Activated T-cell treated with anti-CD3 and anti-CD28 coated beads, Interleukin-2, amount 50 U/mL, for 24 hours (primary cell): ENCODE measurements at places on chromosomes 2 and 18.

GRCh38 chr2:208489687-208490086, 83.1 kb downstream of the PTH2R start:
- no peaks in the 10 kb centered on the region for H3K36me3 ChIP-seq
- no peaks in the 10 kb centered on the region for H3K27me3 ChIP-seq
- H3K4me1 ChIP-seq: no peaks in the 10 kb centered on the region
- DNase-seq: no peak
- no peak overlapping the region for H3K27ac ChIP-seq
- H3K4me3 ChIP-seq: no peak overlapping the region

GRCh38 chr18:44943311-44943881, 262.7 kb downstream of the SETBP1 start:
- DNase-seq: no peak
- no peaks in the 10 kb centered on the region for H3K4me1 ChIP-seq
- no peak overlapping the region for H3K27ac ChIP-seq
- no peak overlapping the region for H3K4me3 ChIP-seq
- peaks cover 3% of the 10 kb centered on the region for H3K27me3 ChIP-seq

DNA sequence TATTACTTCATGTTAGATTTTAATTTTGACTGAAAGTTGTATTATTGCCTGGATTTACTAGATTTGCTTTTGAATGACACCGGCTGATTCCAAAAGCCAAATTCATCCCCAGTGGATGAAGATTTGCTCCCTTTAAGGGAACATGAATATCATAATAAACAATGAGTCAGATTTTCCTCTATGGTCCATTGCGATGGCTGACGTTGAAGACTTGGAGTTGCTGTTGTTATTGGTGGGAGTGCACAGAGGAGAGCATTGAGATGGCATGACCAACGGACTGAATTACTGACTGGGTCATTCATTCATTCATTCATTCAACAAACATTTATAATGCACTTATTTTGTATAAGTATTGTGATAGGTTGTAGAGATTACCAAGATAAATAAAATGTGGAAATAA, 33.4 kb upstream of the LYPD1 start:
- no peak overlapping the region for H3K4me3 ChIP-seq
- H3K27ac ChIP-seq: no peak overlapping the region
- no peaks in the 10 kb centered on the region for H3K36me3 ChIP-seq
- DNase-seq: no peak
- H3K27me3 ChIP-seq: no peaks in the 10 kb centered on the region

DNA sequence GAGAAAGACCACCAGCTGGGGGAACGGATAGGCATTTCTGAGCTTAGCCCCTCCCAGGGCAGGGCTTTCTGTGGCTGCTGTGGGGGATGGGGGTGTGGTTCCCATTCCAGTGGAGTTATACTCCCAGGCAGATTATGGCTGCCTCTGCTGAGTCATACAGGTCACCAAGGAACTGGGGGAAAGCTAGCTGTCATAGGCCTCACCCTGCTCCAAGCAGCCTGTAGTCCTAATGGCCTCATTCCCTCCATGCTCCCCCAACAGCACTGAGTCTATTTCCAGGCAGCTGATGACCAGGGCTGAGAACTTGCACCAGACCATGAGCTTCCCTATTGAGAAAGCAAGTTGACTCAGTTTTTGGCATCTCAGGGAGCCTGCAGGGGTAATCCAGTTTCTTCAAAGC, 87.1 kb downstream of the GPR39 start:
- no peaks in the 10 kb centered on the region for H3K27me3 ChIP-seq
- DNase-seq: no peak
- no peak overlapping the region for H3K4me3 ChIP-seq
- no peak overlapping the region for H3K27ac ChIP-seq
- H3K36me3 ChIP-seq: no peaks in the 10 kb centered on the region
- H3K4me1 ChIP-seq: no peaks in the 10 kb centered on the region
